Central memory CD8-positive, alpha-beta T cell (primary cell): ENCODE measurements at places on chromosomes 3 and 15.

- no peak for DNase-seq
Measured at GRCh38 chr3:188544012-188544411, 390.1 kb downstream of the LPP start.

DNA sequence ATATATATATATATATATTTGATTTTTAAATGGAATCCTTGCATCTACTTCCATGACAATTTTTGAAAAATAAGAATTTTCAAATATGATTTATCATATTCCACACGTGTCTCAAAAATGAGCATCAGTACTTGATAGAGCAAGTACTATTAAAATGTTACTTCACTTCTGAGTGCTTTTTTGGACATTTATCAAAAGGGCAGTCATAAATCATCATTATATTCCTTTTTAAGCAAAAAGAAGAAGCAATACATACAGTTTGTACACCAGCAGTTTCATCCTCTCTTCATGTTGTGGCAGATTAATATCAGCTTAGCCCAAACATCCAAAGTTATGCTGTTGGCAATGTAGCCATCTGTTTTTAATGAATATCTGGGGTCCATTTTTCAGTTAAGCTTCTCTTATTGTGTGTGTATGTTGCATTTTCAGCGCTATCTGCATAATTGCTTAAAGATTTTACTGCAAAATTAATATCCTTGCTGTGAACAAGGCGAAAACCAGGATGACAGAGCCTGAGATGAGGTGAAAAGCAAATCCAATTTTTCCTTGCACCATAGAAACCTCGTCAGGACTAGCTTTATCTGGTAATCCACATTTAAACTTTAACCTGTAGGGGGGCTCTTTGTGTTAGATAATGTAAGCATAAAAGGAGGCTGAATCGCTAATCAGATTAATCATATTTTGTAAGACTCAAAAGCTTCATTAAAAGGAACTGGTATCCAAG is 604.9 kb upstream of the AGTR1 start:
- no peak for DNase-seq

- no peak for DNase-seq
Measured at GRCh38 chr15:47312161-47312560, 405.1 kb upstream of the SEMA6D start.

DNA sequence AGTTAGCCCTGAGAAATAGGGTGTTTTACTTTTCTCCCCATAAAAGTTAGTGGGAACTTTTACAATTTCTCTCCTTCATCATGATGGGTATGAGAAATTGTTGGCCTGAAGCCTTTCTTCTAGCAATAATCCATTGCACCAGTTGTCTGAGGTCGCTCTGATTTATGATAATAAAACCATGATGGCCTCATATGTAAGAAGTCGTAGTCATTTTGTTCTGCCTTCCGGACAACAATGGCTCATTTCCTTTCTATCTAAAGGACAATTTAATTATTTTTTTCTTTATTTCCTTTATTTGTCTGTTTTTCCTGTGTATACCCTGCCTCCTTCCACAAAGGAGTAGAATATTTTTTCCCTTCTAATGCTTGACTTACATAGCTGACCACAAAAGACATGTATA is 31.6 kb upstream of the GNB4 start:
- DNase-seq = no peak

DNA sequence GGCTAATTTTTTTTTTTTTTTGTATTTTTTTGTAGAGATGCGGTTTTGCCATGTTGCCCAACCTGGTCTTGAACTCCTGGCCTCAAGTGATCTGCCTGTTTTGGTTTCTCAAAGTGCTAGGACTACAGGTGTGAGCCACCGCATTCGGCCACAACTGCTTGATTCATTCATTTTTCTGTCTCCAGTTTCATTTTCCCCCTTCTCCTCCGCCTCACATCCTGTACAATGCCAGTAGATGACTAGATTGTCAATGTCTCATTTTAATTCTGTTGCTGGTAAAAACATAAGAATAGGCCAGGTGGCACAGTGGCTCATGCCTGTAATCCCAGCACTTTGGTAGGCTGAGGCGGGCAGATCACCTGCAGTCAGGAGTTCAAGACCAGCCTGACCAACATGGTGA is 12.0 kb upstream of the ZNF592 start:
- peak; percentile 18 for DNase-seq

DNA sequence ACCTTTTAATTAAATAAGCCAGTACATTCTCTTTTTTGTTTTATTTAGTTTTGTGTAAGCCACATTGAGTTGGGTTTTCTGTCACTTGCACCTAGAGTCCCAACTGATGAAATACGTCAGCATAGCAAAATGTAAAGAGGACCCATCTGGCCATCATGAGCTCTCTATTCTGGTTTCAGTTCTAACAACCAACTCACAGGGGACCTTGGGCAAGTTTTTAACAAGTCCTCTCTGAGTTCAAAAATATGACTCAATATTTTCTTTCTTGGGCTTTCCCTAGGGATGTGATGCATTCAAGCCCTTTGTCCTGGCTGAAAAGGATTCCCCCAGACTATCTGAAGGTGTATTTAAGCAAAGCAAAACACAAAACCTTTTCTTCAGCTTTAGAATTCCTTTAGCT is 32.9 kb downstream of the PLCH1 start:
- no peak for DNase-seq

- DNase-seq = no peak
Measured at GRCh38 chr3:157354722-157355121, 81.9 kb upstream of the PTX3 start.

- DNase-seq = no peak
Measured at GRCh38 chr3:54355800-54356199, 233.4 kb downstream of the CACNA2D3 start.

DNA sequence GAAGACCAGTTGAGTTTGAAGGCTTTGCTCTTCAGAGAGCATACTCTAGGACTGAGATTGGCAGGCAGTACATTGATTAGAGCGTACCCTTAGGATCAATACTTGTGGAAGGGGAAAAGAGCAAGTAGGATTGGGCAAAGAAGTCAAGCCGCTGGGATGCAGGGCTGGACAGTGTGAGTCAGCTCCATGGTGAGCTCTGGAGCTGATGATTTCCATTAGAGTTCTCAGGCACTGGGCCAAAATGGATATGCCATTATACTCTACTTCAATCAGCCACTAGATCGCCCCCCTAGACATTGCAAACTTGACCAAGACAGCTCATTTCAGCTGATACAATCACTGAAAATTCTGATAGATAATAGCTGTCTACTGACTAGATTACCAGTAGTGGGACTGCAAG is 432.7 kb upstream of the ALCAM start:
- no peak for DNase-seq

DNA sequence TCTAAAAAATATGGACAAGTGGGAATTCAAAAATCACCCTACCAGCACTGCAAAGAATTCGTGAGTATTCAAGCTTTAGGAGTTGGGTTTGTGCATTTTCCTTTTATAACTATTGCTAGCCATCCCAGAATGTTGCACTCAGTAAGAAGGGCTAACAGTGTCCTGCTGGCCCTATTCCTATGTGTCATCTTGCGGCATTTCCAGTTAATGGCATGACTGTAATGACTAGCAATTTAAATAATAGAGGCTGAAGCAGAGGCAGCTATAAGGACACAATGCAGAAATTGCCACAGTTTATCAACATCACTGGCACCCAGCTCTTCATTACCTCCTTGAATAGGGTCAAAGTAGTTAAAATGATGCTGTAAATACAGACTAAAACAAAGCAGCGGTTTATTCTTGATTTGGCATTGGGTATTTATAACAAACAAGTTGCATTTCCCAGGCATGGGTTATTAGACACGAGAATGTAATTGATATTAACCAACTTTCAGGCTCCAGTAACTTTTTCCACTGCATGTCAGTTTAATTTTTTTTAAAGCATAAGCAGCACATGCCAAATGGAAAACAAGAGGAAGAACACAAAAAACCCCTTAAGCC is 177.6 kb downstream of the FHIT start:
- DNase-seq = no peak

- no peak for DNase-seq
Measured at GRCh38 chr15:32694222-32694983, 23.4 kb upstream of the GREM1 start.

- DNase-seq = no peak
Measured at GRCh38 chr3:114624047-114624445, 330.2 kb downstream of the TIGIT start.

DNA sequence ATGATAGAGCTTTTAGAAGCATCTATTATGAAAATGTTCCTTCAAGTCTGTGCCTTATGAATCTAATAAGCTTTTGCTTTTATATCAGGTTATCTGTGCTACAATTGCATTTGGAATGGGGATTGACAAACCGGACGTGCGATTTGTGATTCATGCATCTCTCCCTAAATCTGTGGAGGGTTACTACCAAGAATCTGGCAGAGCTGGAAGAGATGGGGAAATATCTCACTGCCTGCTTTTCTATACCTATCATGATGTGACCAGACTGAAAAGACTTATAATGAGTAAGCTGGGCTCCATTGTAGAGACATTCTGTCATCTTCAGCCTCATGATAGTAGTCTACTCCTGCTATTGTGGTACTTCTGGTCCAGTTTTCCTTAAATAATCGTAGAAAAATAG is 73.4 kb downstream of the BLM start:
- DNase-seq = no peak

GRCh38 chr15:50113992-50114780 is 4.8 kb downstream of the ATP8B4 start:
- DNase-seq = no peak

- DNase-seq = no peak
Measured at GRCh38 chr3:48739617-48739954, 22.6 kb upstream of the IP6K2 start.

GRCh38 chr15:96564546-96564945 is 234.0 kb downstream of the NR2F2 start:
- no peak for DNase-seq

GRCh38 chr3:127459891-127460290 is 130.6 kb downstream of the TPRA1 start:
- no peak for DNase-seq

GRCh38 chr3:159951540-159951939 is 37.1 kb upstream of the IL12A start:
- no peak for DNase-seq

- DNase-seq = no peak
Measured at GRCh38 chr3:195095035-195095703, 175.8 kb downstream of the XXYLT1 start.

DNA sequence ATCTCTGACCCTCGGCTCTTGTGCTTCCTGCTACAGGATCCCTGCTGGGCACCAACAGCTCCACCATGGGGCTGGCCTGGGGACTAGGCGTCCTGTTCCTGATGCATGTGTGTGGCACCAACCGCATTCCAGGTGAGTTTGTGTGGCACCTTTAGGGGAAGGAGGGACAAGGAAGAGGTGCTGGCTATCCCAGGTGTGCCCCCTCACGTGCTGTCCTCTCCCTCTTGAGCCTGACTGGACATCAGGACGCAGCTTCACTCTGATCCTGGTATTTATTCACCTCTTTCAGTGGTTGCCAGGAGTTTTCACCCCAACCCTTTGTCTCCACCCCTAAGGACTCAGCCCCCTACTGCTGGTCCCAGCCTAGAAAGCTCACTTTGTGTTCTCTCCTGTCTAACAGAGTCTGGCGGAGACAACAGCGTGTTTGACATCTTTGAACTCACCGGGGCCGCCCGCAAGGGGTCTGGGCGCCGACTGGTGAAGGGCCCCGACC is 960 bp downstream of the THBS1 start:
- DNase-seq = no peak

DNA sequence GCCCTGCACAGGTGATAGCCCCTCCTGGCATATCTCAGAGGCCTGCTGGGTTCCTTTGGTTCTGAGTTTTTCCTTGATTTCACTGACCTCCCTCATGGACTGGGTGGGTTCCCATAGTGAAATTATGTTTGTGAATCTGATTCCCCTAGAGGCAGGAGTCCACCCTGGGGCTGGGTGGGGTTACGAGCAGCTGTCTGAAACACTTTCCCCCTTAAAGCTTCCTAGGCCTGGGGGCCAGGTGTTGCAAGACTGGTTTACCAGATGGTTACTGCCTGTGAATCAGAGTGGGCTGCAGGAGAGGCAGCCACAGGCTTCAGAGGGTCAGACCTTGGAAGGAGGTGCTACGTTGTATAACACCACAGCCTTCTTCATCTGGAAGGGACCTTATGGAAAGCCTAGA is 34.3 kb downstream of the IL20RB start:
- no peak for DNase-seq

DNA sequence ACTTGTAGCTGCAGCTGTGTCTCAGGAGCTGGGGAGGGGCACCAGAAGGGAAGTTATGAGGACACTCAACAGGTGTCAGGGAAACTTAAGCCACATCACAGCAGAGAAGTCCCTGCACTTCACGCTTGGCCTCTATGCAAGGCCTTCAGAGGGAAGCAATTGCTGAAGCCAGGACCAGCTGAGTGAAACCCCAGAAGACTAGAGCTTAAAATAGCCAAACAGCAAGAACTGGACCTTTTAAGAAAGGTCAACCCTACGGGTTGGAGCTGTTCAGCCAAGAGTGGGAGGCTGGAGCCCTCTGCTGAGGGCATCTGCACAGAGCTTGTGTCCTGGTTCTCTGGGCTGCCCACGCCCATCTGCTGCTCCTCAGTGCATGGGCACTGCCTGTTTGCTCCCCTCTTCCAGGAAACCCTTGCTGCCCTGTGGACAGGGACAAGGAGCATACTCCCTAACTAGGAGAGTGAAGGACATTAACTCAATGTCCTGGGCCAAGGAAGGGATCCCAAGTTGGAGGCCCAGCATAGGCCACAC is 3.9 kb upstream of the GRAMD2A start:
- no peak for DNase-seq

- no peak for DNase-seq
Measured at GRCh38 chr3:161977063-161977462, 480.5 kb downstream of the OTOL1 start.

DNA sequence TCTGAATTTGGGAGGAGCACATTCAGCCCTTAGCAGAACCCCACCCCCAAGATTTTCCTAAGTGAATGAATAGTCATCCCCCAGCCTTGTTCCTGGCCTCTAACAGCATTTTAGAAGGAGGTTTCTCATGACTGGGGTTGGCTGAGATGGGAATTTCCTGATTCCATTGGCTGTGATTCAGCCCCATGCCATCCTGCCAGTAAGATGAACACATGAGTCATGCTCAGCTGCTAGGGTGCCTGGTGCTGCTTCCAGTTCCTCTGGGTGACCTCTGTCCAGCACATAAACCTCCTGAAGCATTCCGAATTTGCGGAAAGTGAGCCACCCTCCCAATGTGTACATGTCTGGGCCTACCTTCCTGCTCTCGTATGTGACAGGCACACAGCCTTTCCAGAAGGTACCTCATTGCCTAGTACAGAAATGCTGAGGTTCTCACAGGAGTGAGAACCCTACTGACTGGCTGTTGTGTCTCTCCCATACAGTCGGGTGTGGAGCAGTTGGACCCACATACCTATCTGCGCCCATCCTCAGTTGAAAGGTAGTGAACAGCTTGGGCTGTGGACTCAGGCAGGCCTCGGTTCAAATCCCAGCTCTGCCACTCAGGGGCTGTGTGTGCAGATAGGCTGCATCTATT is 91.7 kb downstream of the APBA2 start:
- DNase-seq = no peak

- no peak for DNase-seq
Measured at GRCh38 chr3:105195260-105195659, 171.4 kb upstream of the ALCAM start.
